Activated naive CD8-positive, alpha-beta T cell treated with anti-CD3 and anti-CD28 coated beads for 36 hours (primary cell): ENCODE measurements at places on chromosomes 2 and 18.

DNA sequence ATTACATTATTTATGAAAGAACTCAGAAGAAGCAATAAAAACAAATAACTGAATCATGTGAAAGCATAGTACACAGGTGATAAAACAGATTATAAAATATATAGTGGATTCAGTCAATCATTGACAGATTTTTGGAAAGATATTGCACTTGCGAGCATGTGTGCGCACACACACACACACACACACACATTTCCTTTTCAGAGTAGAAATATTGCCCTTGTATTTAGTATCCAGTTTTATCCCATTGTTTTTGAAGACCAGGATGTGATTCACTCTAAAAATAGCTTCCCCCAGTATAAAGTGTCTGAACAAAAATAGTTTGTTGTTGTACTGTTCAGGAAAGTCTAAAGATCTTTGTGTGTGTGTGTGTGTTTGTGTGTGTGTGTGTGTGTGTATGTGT is 145.5 kb downstream of the CALCRL start:
- no peak for DNase-seq

- DNase-seq: no peak
Measured at GRCh38 chr18:35693829-35694228, 112.3 kb downstream of the GALNT1 start.

- DNase-seq: no peak
Measured at GRCh38 chr2:39080152-39080551, 40.7 kb downstream of the SOS1 start.

DNA sequence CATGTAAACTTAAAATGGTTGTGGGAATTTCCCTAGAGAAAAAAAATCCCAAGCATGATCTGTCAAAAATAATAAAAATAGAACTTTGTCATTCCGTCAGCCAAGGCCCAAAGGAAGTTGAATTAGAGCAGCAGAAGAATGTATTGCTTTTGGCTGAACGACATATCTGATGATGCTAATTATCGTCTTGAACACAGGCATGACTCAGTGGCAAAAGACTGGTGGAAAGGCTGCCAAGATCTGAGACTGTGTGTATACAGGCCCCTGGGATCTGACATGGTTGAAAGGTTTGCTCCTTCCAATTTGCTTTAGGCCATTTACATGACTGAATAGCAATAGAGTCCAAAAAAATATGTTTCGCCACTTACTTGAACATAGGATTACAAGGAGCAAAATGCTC is 1057.1 kb upstream of the CRIM1 start:
- no peak for DNase-seq

- DNase-seq: no peak
Measured at GRCh38 chr2:8676191-8676920, 5.5 kb upstream of the ID2 start.

DNA sequence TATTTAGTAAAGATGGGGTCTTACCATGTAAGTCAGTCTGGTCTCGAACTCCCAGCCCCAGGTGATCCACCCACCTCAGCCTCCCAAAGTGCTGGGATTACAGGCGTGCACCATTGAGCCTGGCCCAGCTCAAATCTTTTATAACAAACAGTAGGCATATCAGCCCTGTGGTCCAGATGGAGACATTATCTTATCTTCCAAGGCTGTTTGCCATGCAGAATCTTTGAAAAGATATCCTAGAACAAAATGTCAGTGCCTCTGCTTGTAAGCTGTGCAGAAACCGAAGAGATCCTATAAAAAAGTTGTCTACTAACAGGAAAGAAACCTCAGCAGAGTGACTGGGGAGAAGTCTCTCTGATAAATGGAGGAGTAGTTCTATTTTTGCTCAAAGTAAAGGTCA is 142.1 kb downstream of the PTH2R start:
- DNase-seq: no peak

DNA sequence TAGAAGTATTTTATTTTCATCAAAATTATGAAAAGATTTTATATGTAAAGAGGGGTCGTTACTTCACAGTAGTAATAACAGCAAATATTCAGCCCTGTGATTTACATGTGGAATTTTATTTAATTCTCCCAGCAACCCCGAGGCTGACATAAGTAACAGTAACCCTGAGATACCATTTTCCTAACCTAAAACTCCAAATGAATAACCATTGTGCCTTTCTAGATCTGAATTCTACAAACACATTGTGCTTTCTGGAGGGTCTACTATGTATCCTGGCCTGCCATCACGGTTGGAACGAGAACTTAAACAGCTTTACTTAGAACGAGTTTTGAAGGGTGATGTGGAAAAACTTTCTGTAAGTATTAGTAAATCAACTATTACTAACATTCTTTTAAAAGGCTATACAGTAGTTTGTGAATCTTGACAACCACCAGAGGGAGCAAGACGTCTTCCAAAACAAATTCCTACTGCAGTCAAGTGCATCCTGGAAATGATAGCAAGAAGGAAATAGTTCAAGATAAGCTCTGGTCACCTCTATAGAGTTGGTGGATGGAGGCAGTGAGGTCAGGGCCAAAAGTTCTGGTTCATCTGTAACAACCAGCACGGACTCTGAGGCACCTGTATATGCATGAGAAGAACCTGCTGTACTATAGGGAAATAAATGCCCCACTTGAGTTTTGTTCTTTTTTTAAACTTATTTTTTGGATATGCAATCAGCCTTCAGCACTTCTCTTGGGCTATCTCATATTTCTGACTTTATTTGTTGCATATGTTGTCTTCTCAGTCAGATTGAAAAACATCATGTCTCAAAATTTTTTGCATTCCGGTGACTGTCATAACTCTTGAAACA is 37.4 kb downstream of the ACTR2 start:
- DNase-seq: no peak

DNA sequence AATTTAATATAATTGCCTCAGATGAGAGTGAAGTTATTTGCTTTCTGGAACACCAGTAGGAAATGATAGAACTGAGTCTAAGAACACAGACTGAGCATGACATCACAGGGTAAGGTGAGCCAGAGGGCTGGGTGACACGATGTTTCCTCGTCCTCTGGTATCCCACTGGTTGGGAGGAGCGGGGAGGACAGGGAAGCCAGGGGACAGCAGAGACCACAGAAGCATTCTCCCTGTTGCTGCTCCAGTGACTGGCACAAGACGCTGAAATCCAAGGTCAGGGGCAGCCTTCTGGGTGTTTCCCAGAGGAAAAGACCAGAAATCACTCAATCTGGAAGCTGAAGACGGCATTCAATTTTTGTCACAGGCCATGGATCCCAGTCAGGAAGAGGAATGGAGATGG is 363.4 kb upstream of the SOX11 start:
- no peak for DNase-seq

DNA sequence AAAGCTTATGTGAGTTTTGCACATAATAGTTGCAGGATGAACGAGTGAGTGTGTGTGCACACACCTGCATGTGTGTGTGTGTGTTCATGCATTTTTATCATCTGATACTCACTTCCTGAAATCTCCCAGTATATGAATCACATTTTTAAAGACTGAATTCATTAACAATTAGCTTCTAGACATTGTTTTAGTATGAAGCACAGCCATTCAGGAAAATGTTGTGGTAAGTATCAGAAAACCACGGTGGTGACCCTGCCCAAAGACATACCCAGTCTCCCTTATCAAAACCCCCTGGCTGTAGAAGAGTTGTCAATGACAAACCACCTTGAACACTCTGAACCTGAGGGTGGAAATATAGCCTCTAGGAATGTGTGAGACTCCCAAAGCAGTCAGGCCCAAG is 220.8 kb downstream of the ALK start:
- DNase-seq: no peak

DNA sequence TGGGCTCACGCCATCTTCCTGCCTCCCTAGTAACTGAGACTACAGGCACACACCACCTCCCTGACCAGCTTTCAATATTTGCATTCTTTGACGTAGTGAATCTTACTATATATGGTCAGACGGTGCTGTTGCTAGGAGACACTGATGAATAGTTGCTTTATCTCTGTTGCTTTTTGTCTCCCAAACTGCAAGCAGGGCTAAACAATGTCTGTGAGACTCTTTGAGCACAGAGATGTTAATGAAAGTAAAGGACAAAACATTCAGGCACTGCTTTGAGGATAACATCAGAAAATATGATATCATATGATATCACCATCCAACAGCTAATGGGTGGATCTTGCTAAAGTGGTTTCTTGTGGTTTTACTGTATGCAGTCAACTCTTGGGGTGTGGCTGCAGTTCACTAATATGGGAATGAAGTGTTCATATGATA is 43.0 kb downstream of the EMILIN2 start:
- DNase-seq: no peak

DNA sequence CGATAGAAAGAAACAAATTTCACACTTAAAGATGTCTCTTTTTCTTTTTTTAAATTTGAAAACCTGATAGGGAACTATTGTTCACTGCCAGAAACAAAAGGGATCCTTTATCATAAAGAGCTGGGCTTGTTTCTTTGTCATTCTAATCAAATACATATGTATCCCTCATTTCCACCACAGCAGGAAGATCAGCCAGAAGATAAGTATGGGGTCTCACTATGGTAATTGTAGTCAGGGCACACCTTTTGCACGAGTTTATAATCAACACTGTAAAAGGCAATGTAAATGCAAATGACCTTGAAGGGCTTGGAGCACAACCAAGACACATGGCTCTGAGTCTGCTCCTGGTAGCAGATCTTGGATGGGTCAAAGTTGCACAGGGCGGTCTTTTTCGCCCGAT is 109.5 kb downstream of the NXPH2 start:
- DNase-seq: no peak

- DNase-seq: no peak
Measured at GRCh38 chr18:64699081-64699480, 550.2 kb upstream of the LINC00305 start.

- DNase-seq: no peak
Measured at GRCh38 chr2:120299561-120299960, 46.4 kb upstream of the INHBB start.

DNA sequence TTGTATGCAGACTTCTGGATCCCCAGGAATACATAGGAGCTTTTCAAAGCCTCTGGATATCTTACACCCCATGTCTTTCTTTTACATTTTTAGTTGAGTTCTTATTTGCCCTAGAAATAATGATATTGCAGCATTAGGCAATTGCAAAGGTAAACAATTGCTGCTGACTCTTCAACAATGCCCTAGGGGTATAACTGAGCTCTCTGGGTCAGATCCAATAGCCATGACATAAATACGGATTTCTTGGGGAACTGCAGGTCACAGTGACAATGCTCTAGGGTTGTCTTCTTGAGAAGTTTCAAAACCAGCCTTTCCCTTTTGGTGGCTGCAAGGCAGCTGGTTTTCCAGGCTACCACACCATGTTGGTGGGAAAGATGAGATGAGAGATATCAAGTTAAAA is 16.5 kb upstream of the OR6B3 start:
- DNase-seq: no peak

GRCh38 chr18:23572570-23572969 is 13.7 kb downstream of the NPC1 start:
- DNase-seq: no peak

GRCh38 chr2:204654669-204655068 is 109.4 kb downstream of the PARD3B start:
- DNase-seq: no peak

DNA sequence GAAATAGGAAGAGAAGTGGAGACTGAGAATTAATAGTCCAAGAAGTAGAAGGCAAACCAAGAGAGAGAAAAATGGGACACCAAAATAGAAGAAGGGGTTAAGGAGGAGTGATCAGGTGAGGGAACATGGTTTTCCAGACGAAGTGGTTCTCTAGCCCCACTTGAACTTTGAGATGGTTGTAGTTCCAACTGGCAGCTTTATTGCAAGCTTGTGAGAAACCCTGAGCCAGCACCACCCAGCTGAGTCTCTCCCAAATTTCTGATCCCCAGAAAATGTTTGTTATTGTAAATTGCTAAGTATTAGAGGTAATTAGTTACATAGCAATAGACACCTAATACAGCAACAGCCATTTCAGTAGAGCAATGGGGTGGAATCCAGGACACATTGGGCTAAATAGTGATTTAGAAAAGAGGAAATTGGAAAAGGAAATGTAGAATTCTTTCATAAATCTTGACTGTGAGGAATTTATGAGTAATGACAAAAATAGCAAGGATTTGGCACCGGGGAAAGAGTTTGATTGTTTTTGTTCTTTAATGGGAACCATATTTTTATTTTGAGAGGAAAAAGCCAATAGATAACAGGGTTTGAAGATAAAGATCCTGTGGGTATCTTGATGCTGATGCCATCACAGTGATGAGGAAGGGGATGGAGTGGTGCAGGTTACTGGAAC is 62.1 kb upstream of the XDH start:
- no peak for DNase-seq

GRCh38 chr2:147331790-147332419 is 512.9 kb upstream of the ACVR2A start:
- no peak for DNase-seq

- DNase-seq: no peak
Measured at GRCh38 chr2:7517851-7518250, 600.6 kb downstream of the RNF144A start.
